ENCODE measurements at places on chromosomes 4 and X.

DNA sequence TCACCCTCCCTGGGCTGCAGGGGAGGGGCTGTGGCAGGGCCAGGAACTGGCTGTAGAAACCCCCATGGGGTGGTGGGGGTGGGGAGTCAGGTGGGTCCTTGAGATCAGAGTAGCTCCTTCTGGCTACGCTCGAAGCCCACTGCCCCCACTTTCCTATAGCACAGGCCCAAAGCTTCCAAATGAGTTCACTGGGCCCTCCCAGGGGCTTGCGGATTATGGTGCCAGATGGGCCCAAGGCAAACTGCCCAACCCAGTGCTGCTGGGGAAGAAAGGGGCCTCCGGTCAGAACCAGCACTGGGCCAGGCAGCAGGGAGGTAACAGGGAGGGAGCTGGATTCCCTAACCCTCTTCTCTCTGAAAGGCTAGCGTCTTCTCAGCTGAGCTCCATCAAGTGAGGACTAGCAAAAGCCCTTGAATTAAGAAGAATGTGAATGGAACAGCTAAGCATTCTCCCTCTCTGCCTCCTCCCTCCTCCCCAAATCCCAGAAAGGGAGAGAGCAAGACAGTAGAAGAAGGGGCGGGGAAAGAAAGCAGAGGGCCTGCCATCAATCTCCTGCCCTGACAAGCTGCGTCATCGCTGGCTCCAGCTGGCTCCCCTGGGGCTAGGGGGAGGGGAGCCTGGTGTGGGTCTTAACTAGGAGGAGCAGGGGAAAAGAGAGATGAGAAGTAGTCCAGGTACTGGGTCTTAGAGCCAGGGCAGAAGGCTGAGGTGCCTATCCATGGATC, 34.7 kb downstream of the FRMPD3 start:
- DNase-seq: no peak

- DNase-seq: no peak
Measured at GRCh38 chr4:119942806-119943205, 123.8 kb downstream of the MAD2L1 start.

- DNase-seq: no peak
Measured at GRCh38 chr4:5839751-5840674, 52.9 kb downstream of the CRMP1 start.

DNA sequence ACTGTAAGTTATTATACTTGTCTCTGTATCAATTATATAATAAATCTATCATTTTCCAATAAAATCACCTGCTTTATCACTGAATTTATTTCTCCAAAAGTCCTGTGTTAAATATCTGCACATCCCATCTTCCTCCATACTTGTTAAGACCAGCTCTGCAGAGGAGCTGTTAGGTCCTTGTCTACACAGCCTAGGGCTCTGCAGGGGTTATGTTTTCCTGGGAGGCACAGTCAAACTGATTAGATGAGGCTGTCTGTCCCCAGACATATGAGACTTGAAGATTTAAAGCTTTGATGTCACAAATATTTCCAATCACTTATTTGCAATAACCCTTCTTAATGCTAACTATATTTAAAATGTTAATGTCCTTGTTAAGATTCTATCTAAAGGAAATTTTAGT, 446.8 kb downstream of the TRAM1L1 start:
- DNase-seq: no peak

GRCh38 chr4:167023364-167023925, 210.8 kb downstream of the SPOCK3 start:
- DNase-seq: no peak

DNA sequence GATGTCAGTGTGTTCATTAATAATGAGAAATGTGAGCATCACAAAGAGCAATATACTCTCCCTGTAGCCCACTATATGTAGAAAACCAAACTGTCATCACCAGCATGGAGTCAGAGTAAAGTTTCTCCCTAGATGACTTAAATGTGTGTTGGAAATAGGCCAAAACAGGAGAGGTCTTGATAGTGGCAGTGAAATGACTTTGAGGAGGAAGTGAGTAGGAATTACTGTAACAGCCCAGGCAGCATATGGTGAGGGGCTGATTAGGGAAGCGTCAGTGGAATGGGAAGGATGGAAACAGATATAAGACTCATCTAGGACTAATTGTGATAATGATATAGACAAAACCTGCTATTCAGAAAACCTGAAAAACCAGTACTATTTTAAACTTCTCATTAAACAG, 83.9 kb downstream of the ATXN3L start:
- no peak for DNase-seq

DNA sequence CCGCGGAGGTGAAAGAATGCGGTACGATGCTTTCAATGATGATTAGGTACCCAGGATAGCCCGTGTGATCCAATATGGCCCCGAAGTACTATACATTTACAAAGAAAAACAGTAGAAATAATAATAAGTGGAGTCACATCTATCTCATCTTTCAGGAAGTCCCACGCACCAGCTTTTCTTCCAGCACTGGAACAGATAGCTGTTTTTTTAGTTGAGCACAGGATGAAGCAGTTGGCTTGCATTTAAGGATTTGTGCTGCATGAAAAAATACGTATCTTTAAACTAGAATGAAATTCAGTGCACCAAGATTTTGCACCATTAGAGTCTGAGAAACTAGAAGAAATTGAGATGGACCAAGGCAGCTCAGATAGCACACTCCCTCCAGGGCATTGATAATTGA, 44.1 kb downstream of the SMIM20 start:
- DNase-seq: no peak

- no peak for DNase-seq
Measured at GRCh38 chr4:87551361-87551760, 22.2 kb upstream of the SPARCL1 start.

- DNase-seq: no peak
Measured at GRCh38 chr4:138182838-138183426, 59.2 kb downstream of the SLC7A11 start.

GRCh38 chr4:150217808-150218207, 139.6 kb downstream of the DCLK2 start:
- no peak for DNase-seq

DNA sequence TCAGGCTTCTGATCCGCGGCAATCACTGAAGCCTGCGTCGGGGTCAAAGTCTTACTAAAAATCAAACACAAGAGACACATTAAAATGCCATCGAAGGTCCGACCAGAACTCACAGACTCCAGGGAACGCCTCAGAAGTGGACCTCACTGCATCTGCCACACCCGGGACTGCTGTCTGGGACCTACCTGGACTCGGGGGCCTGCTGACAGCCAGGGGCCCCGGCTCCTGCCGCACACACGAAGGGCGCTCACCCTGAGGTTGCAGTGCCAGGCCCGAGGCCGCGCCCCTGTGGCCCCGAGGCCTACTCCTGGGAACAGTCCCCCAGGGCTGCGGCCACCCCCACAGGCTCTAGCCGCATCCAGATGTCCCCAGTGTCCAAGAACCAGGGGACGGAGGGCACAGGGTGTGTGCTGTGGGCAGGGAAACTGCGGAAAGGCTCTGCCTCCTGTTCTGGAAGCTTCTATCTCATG, 7.4 kb downstream of the CTBP1 start:
- no peak for DNase-seq

DNA sequence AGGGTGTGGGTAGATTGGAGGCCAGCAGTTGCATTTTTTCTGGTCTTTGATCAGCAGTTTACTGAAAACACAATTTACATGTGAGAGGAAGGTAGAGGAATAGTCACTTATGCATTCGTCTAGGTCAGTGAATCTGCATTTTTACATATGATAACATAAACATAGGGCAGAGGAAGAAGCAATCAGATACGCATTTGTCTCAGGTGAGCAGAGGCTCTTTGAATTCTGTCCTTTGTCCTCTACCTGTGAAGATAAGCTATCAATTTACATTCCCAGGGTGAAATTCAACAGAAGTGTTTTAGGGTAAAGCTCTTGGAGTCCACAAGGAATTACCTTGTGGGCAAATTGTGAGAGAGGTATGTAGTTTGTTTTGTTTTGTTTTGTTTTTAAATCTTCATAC, 306.5 kb downstream of the MAGEB5 start:
- no peak for DNase-seq

GRCh38 chr4:6097581-6097980, 79.3 kb upstream of the C4orf50 start:
- DNase-seq: no peak

DNA sequence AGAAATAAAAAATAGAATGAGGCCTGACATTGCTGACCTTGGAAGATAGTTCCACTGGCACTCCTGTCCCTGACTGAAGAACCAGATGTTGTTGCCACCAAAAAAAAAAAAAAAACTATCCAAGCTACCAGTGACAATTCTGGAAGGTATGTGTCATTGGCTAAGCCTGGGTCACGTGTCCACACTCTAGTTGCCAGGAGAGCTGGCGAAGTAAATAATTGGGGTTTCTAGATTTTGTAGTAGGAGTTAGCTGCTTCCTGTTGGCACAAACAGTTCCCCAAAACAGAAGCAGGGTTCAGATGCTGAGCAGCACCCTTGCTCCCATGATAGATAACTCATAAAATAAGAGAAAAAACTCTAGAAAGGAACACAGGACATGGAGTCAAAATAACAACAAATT, 20.5 kb downstream of the MND1 start:
- no peak for DNase-seq

DNA sequence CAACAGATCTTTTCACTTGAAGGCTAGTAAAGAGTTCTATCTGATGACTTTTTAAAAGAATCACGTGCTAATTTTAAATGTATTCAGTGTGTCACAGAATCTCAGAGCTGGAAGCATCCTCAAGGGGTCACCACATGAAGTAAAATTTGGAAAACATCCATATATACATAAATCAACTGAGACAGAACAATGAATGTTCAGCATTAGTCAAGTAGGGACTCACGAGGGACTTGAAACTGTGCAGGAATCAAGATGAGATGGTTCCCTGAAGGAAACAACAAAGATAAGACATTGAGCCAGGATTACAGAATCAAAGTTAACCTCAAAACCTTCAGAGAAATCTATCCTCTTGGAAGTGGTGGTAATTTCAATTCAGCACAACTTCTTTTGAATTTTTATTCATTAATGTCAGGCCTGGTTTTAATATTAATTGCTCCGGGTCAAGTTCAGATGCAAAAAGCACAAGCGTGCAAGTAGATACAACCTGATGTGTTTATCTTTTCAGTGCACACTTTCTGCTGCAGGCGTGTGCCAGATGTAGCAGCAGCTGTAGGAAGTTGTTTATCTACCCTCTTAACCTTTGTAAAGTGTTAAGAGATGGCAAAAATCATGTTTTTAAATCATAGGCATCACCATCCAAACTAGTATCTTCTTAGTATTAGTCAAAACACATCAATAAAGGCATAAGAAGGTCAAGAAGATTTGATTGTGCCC, 87.7 kb upstream of the SRD5A3 start:
- DNase-seq: no peak

DNA sequence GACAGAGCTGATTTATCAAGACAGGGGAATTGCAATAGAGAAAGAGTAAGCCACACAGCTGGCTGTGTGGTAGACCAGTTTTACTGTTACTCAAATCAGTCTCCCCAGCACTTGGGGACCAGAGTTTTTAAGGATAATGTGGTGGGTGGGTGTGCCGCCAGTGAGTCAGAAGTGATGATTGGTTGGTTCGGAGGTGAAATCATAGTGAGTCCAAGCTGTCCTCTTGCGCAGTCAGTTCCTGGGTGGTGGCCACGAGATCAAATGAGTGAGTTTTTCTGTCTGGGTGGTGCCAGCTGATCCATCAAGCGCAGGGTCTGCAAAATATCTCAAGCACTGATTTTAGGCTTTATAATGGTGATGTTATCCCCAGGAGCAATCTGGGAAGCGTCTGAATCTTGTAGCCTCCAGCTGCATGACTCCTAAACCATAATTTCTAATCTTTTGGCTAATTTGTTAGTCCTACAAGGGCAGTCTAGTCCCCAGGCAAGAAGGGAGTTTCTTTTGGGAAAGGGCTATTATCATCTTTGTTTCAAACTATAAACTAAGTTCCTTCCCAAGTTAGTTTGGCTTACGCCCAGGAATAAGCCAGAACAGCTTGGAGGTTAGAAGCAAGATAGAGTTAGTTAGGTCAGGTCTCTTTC, 44.0 kb upstream of the PPP1R2C start:
- DNase-seq: no peak

DNA sequence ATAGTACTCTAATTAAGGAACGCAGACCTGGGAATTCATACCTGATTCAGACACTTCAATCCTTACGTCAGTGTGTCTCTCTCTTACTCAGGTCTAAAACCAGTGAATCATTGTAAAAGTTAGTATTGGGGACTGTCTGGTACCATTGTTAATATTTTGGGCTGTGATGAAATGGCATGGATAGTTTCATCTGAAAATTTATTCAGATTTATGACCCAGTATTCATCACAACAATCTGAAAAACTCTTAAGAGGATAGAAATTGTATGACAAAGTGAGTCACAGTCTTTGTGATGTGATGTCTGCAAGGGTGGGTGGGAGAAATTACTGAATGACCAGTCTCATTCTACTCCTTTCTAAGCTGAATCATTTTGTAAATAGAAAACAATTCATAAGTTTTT, 10.3 kb downstream of the FGF2 start:
- no peak for DNase-seq

GRCh38 chrX:129007631-129008030, 515.7 kb downstream of the SMARCA1 start:
- DNase-seq: no peak

GRCh38 chr4:102574317-102574716, 73.2 kb downstream of the NFKB1 start:
- no peak for DNase-seq

DNA sequence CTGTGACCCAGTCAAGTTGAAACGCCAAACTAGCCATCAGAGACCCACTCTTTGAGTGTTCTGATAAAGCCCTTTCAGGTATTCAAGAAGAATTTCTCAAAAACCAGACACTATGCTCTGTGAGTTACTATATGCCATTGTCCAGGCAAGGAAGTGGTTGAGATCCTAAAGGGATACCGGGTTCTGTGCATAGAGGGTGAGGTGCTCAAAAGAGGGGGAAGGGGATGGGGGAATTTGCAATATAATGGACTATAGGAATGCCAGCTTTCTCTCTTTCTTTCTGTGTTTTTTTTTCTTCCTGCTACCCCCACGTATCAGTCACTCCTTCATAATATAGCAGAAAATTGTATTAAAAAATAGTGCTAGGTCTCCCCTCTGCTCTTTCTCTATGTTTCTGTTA, 1619.0 kb downstream of the STIM2 start:
- DNase-seq: no peak

GRCh38 chr4:160217352-160217751, 1114.5 kb downstream of the RAPGEF2 start:
- no peak for DNase-seq

GRCh38 chrX:50403903-50404302, 66.7 kb downstream of the DGKK start:
- DNase-seq: no peak

DNA sequence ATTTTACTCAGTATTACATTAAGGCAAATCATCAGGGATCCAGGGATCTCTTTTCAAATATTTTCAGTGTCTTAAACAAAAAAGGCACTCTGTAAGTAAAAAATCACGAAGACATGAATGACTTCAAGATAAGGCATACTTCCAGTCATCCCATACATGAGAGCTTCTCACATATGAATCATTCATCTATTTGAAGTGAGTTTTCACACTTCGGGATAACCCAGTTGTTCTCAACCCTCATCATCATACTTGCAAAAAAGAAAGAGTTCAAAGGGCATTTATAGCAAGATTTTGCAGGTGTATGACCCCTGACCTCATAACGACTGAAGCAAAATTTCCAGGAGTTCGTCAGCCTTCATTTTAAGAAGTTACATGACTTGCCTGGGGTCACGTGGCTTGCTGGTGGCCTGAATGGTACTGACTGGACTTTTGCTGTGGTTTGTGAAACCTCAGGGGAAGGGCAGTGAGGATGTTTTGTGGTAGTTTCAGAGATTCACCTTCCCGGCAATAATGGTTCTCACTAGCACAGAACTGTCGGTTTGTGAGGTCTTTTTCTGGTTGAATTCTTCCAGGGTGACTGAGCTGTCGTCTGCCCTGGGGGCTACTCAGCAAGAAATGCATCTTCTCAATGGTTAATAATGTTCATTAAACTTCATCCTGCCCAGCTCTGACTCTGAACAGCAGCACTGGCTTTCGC, 115.8 kb upstream of the SHISA3 start:
- DNase-seq: no peak

All from activated CD4-positive, CD25-positive, alpha-beta regulatory T cell (primary cell).